ENCODE measurements at places on chromosomes 16 and 17. TPM values are rescaled to one million over a fixed set of nuclear protein-coding genes. Genes with fewer than 3 reads are reported as not detected.

Gene NMRAL1
- 97.9 TPM for total RNA-seq

Gene GUCY2D
- not detected for total RNA-seq

Gene BAIAP2
- 48.5 TPM for total RNA-seq

Gene EIF3C
- 116 TPM for total RNA-seq

Gene WDR81
- total RNA-seq: 63.8 TPM

Gene DUS1L
- total RNA-seq: 52.1 TPM

Gene MYH13
- total RNA-seq: not detected

Gene KRT15
- 2.9 TPM for total RNA-seq

Gene SLC5A11
- not detected for total RNA-seq

Gene FOXL1
- total RNA-seq: 27.3 TPM

Gene RPRML
- total RNA-seq: not detected

Gene NQO1
- 1,009 TPM for total RNA-seq

Gene CCL8
- total RNA-seq: 1.2 TPM

Gene SGCA
- 0.73 TPM for total RNA-seq

Gene UBE2I
- total RNA-seq: 83.8 TPM

Gene OMG
- total RNA-seq: 17.4 TPM

Gene PERCC1
- not detected for total RNA-seq

Gene HS3ST3A1
- total RNA-seq: 21.4 TPM

Gene FGF11
- 0.58 TPM for total RNA-seq
